ENCODE measurements at places on chromosomes 11 and 22.

DNA sequence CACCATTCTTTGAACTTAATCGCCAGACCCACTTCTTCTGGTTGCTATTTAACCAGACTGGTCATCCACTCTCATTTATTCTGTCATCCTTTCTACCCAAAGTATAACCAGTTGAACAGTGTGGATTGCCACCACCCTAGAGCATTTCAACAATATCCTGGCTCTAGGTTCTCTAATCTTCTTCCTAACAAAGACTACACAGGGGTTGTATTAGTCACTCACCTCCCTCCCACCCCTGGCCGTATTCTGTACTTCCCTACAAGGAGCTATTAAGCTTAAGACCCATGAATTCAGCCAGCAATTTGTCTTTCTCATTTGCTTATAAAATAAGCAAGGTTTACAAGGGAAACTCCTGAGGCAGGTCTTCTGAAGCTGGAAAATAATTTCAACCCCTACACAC is 46.9 kb upstream of the CEP126 start:
- no peak for DNase-seq

GRCh38 chr11:20599221-20600019 is at the start of gene SLC6A5:
Gene SLC6A5, plus strand, starts transcription at chr11:20599608. Its CDS starts 65 bp downstream, at chr11:20599673.
- no peak for DNase-seq

GRCh38 chr11:9977554-9977953 is 313.7 kb downstream of the SWAP70 start:
- no peak for DNase-seq

DNA sequence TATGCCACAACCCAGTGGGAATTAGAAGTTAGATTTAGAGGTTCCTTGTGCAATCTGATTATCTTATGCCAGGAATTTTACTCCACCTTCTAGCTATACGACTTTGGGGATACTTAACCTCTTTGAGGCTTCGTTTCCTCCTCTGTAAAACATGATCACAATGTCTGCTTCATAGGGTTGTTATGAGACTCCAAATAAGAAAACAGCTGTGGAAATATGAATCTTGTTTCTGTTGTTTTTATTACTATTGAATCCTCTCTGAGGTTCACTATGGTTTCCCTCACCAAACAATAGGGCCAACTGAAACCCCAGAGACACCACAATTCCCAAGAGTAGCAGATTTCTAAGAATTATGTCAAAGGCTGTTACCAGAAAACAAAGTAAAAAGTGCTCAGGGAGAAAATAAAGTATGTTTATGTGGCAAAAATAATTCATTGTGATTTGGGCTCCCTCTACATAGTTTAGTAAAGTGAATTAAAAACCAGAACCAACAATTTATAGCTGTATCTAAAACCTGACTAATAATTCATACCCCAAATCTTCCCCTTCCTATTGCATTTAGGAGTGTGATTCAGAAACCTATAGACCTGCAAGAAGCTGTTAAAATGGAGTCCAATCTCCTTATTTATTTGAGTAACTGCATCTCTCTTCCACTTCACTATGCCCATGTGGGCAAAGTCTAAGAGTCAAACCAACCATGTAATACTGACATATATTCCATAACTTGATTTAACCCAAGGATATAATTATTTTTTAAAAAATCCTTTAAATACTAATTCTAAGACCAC is 38.4 kb downstream of the AMBRA1 start:
- DNase-seq, result no peak

- DNase-seq, result no peak
Observed at GRCh38 chr22:45777046-45777851, 105.6 kb downstream of the ATXN10 start.

DNA sequence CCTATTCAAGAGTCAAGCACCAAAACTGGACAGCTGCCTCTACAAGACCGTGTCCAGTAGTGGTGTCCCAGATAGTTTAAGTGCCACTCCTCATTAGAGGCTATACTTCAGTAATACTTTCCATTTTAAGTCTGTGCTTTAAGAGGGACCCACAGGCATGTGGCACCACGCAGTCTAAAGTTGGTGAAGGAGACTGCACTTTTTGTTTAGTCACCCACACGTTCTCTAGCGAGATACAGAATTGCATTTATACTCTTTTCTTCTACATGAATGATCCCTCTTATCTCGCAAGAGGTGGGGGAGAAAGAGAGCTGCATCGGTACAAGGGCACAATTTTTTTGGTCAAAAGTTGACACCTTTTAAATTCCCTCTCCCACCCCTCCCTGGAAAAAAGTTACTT is 41.5 kb downstream of the DDX6 start:
- no peak for DNase-seq

- DNase-seq, result no peak
Observed at GRCh38 chr11:86510097-86510496, 135.4 kb downstream of the CCDC81 start.

- no peak for DNase-seq
Observed at GRCh38 chr11:35426351-35426750, 7.0 kb upstream of the SLC1A2 start.

- DNase-seq, result no peak
Observed at GRCh38 chr22:19223617-19224016, 45.1 kb upstream of the SLC25A1 start.

DNA sequence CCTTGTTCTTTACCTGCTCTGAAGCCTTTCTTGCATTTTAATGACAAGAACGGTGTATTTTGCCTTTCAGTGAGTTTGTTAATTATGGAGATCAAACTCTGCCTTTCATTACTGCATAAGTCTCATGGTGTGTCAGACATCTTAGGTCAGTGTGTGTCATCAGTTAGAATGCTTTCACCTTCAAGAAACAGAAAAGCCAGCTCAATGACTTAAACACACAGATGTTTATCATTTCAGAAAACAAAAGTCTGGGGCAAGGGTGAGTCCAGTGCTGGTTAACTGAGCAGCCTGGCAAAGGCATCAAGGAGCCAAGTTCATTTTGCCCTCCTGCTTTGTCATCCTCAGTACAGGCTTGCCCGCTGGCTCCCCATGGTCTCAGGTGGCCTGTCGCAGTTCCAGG is 54.5 kb downstream of the PACS1 start:
- DNase-seq, result no peak

- no peak for DNase-seq
Observed at GRCh38 chr11:4887591-4887990, 5.9 kb downstream of the OR51T1 start.

GRCh38 chr11:25536289-25536688 is 795.6 kb upstream of the ANO3 start:
- DNase-seq, result no peak

DNA sequence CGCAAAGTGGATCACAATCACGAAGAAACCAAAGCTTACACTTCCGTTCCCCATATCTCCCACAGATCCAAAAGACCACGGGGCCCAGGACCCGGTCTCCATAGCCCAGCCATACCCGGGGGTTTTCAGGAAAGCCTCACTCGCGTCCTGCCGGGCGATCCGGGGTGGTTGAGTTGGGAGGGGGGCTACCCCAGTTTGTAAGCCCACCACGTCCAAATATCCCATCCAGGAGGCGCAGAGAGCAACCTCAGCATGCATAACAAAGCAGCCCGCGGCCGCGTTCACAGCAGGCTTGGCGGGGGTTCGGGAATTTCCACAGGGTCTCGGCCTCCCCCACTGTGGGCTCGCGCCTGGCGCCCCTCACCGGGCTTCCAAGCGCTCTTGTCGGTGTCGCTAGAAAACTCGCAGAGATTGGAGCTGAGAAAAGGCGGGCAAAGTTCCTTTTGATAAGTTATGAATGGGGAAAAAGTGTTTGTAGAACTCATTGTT is 9.5 kb downstream of the SDF2L1 start:
- no peak for DNase-seq

DNA sequence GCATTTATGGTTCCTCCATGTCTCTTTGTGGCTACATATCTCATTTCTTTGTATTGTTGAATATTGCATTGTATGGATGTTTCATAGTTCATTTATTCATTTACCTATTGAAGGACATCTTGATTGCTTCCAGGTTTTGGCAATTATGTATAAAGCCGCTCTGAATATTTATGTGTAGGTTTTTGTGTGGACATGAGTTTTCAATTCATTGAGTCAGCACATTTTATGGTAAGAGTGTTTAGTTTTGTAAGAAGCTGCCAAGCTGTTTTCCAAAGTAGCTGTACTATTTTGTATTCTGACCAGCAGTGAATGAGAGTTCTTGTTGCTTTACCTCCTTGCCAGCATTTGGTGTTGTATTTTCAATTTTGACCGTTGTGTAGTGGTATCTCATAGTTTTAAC is 39.2 kb downstream of the KDM2A start:
- DNase-seq, result no peak

DNA sequence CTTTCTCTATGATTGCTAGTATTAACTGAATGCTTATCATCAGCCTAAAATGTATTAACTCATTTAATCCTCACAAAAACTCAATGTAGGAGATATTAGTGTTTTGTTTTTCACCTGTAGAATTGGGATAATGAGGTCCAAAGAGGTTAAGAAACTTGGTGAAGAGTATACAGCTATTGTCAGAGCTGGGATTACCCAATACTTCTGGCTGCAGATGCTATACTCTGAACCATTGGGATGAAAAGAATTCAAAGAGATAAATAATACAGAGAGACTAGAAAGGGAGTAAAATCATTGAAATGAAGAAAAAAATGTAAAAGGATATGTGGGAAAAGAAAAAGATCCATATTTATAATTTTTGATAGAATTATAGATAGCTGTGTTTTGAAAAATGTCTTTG is 137.1 kb downstream of the TRPC6 start:
- DNase-seq, result no peak

GRCh38 chr11:112734207-112734606 is 227.0 kb upstream of the NCAM1 start:
- no peak for DNase-seq

DNA sequence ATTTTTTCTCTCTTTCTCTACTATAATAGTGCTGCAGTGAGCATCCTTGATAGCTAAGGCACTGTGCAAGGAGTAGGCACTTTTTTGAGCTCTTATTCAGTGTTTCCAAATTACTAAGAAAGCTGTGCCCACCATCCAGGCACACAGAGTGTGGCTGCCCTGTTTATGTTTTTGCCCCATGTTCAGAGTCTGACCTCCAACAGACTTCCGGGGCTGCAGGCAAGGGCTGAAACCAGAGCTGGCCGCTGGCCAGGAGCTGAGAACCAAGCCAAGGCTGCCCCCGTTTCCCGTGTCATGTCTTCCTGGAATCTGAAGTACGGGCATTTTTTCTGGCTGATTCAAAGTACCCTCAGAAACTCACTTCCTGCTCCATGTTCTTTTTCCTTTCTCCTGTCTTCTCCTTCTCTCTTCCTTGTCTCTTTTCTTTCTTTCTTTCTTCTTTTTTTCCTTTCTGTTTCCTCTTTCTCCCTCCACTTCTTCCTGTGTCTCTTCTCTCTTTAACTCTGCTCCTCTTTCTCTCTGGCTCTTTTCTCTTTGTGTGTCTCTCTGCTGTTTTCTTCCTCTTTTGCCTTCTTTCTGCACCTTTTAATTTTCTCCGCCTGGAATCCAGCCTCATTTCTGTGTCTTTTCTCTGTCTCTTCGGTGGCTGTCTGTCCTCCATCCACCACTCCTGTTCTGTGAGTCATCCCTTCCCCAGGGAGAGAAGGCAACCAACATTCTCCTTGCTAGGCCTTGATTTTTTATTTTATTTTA is 17.0 kb upstream of the KCTD14 start:
- DNase-seq, result peak; percentile 45

DNA sequence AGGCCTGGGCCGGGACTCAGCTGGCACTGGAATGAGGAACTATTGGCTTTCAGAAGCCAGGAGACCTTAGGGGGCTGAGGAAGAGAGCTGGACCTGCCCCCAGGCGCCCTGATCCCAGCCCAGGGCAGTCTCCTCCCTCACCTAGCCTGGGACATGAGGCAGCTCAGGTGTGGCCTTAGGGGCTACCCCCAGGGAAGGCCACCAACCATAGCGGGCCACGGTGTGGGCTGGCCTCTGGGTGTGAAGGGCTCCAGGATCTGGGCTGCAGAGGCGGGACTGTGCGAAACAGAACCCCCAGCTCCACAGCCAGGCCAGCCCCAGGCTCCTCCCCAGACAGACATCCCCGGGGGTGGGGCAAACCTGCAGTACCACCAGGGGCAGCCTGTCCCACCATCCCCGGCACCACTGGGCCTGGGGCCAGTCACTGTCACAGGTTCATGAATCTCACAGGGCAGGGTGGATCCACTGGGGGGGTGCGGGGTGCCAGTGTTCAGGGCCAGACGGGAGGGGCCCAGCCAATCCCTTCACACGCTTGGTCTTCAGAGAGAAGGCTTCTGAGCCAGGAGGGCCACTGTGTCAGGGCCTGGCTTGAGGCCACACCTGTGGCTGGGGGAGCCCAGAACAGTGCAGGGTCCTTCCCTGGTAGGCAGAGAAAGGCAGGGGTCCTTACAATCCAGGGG is 3.5 kb downstream of the PLXNB2 start:
- DNase-seq, result no peak

Data from GM06990 (cell line).